Esophagus squamous epithelium (tissue), 5 donors: ENCODE measurements at places on chromosomes 12 and 14. TPM values are rescaled to one million over a fixed set of nuclear protein-coding genes. Genes with fewer than 3 reads are reported as not detected.

P3H3 gene
- total RNA-seq: 2.8 TPM

FAM186B gene
- total RNA-seq: not detected

NID2 gene
- 2.7 TPM for total RNA-seq

DPPA3 gene
- not detected for total RNA-seq

SERPINA3 gene
- 99.0 TPM for total RNA-seq

SERPINA6 gene
- not detected for total RNA-seq

MANSC4 gene
- not detected for total RNA-seq

TRPV4 gene
- 7.5 TPM for total RNA-seq

DIO2 gene
- 54.0 TPM for total RNA-seq

LRRC23 gene
- total RNA-seq: 4.3 TPM

PRH2 gene
- total RNA-seq: not detected

ENO2 gene
- 5.0 TPM for total RNA-seq

TAS2R20 gene
- total RNA-seq: 1.2 TPM

KRT82 gene
- total RNA-seq: not detected

- no peak for DNase-seq
These were observed 5.7 kb downstream of the MLF2 start for GRCh38 chr12:6747216-6747615.

DNA sequence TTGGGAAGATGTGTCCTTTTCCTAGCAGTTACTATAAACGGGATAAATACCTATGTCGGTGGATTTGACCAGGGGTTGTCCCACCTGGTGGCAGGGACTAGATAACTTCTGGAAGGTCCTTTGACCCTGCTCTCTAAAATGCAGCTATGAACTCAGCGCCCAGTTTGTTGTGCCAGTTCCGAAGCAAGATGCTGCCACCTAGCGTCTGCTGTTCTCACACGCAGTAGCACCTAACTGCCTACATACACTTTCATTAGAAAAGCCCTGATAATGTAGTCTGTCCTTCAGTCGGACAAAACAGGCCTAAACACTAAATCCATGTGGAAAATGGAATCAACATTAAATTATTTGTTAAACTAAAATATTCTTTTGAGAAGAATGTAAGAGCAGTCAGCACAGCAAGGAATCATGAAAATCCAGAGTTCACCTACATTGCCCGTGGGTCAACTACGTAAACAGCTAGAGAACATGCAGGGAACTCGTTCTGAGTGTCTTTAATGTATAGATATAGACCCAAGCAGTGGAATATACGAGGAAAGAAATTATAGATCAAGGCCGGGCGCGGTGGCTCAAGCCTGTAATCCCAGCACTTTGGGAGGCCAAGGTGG is 51.1 kb upstream of the CRACR2A start:
- DNase-seq: no peak

- DNase-seq: no peak
These were observed 23.2 kb upstream of the MEG3 start for GRCh38 chr14:100802766-100803165.

DNA sequence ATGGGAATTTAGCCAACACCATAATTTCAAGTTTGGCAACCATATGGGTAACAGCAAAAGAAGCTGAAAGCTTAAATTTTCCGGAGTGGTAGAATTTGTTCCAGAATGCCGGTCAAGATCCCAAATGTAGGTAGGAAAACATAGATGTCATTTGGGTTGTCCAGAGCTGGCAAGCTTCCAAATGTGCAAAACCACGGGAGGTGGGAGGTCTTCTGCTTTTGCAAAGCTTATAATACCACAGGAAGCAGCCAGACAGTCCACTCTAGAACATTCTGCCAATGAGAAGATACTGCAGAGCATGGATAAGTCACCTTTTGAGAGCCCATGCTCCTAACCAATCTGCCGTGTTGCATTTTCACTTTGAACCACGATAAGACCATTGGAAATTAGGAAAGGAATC is 26.4 kb upstream of the BATF start:
- DNase-seq: no peak

DNA sequence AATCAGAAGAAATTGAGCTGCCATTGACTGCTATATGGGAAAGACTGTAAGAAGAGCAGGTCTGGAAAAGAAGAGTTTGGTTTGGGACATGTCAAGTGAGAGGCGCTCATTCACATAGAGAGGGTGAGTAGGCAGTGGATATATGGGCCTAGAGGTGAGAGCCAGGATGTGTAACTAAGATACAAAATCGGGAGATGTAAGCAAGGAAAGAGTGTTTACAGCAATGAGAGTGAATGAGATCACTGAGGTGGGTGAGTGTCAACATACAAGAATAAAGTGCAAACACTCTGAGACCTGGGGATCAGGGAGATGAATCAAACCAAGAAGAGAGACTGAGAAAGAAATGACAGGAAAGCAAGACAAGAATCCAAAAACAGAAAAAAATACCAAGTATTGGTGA is 58.0 kb upstream of the RTRAF start:
- DNase-seq: no peak

DNA sequence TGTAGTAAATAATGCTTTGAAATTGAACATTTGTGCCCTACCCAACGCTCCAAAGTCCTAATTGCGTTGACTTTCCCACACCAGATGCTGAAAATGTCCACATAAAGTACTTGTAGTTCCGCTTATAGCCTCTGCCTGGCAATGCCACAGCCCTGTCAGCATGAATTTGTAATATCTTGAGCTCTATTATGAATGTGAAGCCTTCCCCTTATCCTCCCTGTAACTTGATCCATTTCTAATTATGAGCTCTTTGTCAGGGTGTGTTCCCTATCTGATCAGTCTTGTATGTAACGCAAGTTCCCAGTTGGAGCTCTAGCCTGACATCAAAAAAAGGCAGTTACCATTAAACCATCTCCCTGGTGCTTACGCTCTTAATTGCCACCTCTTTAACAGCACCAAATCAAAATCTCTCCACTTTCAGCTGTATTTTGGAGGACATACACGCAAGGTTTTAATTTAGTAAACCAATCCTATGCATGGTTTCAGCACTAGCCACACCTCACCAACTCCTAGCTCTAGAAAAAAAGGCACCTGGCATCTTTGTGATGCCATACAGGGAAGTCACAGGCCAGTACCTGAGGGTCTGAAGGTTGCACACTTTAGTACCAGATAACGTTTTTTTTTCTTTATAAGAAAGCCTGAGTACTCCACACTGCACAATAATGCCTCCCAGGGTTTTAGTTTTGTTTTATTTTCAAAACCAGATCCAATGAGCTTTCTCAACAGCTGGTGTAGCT is 69.3 kb downstream of the EEA1 start:
- DNase-seq: no peak

- no peak for DNase-seq
These were observed 34.9 kb upstream of the ZNF740 start for GRCh38 chr12:53145383-53146260.

DNA sequence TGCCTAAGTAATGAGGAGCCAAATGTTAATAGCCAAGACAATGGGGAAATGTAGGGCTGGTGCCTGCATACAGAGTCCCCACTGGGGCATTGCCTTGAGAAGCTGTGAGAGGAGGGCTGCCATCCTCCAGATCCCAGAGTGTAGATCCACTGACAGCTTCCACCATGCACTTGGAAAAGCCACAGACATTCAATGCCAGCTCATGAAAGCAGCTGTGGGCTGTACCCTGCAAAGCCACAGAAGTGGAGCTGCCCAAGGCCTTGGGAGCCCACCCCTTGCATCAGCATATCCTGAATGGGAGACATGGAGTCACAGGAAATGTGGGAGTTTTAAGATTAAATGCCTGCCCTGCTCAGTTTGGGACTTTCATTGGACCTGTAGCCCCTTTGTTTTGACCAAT is 244.7 kb downstream of the BTG1 start:
- no peak for DNase-seq

DNA sequence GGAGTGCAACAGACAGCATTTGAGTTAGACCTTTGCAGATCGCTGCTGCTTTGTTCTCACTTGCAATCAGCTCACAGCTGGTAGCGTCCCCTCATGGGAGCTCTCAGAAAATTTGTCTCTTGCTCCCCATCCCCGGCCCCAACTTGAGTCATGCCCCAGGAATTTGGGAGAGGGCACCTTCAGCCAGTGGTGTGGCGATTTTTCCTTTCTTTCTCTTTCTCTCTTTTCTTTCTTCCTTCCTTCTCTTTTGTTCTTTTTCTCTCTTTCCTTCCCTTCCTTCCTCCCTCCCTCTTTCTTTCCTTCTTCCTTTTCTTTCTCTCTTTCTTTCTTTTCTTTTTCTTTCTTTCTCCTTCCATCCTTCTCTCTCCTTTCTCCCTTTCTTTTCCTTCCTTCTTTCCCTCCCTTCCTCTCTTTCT is 34.2 kb upstream of the MAP1LC3B2 start:
- DNase-seq: no peak

- DNase-seq: no peak
These were observed 37.1 kb downstream of the TRPV4 start for GRCh38 chr12:109796057-109796456.

DNA sequence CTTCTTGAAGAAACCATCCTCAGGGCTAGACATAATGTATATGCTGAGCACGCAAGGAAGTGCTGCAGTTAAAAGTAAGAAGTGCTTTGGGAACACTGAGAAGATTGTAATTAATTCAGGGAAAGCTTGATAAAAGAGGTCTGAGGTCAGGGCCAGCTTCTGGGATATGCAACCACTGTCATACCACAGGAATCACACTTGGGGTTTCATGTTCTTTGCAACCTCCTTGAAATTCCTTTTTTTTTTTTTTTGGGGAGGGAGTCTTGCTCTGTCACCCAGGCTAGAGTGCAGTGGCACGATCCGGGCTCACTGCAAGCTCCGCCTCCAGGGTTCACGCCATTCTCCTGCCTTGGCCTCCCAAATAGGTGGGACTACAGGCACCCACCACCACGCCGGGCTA is 6.9 kb downstream of the PAH start:
- no peak for DNase-seq

DNA sequence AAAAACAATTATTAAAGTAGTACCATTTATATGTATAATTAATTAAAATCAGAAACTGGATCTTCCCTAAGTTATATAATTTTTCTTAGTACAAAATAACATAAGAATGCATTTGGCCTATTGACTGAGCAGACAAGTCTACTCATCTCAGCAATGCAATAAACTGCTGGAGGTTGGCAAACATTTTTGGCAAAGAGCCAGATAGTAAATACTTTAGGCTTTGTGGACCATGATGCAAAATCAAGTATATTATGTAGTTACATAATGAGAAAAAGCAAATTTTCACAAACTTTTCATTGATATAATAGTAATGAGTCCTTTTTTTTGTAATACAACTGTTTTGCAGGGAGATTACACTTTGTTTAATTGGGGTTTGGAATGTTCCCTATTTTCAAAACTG is 30.9 kb downstream of the ERGIC2 start:
- no peak for DNase-seq

- no peak for DNase-seq
These were observed 77.7 kb upstream of the GNPNAT1 start for GRCh38 chr14:52868911-52869618.

DNA sequence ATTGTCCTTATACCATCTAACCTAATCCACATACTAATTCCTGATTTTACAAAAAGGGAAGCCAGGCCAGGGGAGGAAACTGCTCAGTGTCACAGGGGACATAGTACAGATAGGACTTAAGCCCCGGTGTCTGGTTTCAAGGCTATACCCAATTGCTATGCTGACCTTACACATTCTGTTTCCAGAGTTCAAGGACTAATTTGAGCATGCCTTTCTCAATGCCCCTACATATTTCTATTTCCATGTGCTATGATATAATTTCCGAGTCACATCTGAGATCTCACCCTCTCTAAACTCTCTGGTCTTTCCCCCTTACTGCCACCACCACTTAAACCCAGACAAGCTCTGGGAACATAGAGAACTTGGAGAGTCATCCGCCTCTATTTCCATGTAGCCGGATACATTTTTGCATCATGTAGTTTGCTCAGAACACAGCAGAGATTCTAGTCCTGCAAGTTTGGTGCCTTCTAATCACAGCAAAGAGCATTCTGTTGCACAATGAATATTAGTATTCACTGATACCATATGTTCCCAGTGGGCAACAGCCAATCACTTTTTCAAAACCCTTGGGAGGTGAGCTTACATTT is 34.2 kb downstream of the PPM1H start:
- no peak for DNase-seq

GRCh38 chr14:44108601-44109000 is 398.5 kb downstream of the FSCB start:
- no peak for DNase-seq

- DNase-seq: no peak
These were observed 8.0 kb downstream of the MMP17 start for GRCh38 chr12:131836193-131836592.

GRCh38 chr14:101196795-101197590 is 293.5 kb upstream of the RTL1 start:
- no peak for DNase-seq

DNA sequence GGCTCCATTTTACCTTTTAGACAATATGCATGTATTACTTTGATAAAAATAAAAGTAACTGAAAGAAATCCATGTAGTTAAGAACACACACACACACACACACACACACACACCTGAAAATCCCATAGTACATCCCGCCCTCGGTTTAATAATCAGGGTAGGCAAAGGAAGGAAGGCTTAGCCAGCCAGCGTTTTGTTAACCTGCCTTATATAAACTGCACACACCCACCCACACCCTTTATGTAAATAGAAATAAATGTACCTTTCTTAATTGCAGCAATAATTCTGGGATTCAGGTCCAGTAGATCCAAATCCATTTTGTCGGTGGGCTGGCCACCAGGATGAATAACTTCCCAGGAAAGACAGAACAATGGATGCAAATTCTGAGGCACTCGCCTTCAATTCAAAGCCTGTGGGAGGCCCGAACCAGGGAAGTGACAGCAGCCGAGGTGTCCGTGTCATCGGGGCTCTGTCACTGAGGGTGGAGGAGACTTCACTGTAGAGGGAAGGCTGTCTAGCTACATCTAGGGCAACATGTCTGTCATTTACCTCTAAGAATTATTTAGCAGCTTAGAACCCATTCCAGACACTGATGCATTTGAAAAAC is 4.4 kb downstream of the XRCC3 start:
- DNase-seq: no peak

DNA sequence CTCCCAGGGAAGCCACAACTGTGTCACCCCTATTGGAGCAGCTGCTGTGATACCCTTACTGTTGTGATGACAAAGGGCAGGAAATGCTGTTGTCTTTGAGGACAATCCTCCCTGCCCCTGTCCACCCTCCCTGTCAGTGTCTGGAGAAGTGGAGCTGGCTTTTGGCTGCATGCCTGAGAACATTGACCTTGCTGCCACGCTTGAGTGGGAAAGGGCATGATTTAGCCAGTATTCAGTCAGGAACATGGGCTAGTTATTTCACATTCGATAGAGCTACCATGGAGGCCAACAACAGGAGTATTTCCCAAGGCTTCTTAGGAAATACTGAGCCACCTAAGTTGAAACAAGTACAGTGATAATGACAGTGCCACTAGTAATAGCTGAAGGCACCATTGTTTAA is 59.4 kb downstream of the MYRFL start:
- DNase-seq: no peak

GRCh38 chr12:71746974-71747611 is 7.6 kb upstream of the RAB21 start:
- no peak for DNase-seq

- DNase-seq: no peak
These were observed 320.7 kb upstream of the ATP2B1 start for GRCh38 chr12:90029317-90029716.

GRCh38 chr14:69139743-69140142 is 13.2 kb downstream of the DCAF5 start:
- DNase-seq: no peak
